ENCODE measurements at places on chromosomes 2 and 18.

DNA sequence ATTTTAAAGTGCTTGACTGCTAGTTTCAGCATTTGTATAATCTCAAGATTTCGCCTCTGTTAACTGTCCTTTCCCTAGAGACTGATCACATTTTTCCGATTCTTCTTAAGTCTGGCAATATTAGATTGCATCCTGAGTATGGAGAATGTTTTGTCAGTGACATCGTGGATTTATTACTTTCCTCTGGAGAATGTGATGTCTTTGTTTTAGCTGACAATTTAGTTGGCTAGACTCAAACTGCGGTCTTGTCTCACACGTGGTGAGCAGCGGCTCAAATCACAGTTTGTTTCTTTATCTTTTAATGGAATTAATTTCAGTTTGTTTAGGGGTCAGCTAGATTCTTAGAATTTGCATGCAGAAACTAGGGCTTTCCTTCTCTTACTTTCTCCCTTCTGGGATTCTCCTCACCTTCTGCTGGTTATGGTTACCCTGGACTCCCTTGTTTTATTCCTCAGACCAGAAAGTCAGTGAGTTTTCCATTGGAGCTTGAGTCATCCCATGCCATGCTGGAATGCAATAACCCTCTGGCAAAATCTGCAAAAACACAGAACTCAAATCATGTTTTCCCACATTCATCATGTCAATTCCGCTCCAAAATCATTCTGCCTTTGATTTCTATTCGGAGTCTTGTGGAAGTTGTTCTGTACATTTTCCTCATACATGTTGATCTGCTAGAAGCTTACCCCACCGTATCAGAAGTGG, 327.2 kb upstream of the TRIB2 start:
- DNase-seq = no peak

- no peak for DNase-seq
Measured at GRCh38 chr2:45121236-45121927, 112.1 kb upstream of the SIX2 start.

DNA sequence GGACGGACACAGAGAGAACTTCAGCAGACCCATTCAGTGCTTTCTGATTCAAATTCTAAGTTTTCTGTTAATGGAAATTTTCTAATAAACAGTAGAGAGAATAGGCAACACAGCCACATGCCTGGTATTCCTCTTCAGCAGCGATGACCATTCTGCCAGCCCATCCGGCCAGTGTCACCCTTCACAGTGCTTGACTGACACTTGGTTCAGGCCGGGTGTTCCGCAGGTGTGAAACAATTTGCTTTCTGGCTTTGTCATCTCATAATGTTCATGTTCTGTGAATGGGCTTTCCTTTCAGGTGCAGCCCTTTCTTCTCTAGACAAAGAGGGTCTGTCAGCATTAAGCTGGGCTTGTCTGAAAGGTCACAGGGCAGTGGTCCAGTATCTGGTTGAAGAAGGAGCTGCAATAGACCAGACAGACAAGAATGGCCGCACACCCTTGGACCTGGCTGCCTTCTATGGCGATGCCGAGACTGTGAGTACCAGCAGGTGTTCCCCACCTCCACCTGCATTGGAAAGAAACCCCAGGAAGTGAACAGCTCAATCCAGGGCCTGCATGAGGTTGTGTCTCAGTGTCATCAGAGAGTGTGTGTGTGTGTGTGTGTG, 67.0 kb downstream of the WDSUB1 start:
- no peak for DNase-seq

DNA sequence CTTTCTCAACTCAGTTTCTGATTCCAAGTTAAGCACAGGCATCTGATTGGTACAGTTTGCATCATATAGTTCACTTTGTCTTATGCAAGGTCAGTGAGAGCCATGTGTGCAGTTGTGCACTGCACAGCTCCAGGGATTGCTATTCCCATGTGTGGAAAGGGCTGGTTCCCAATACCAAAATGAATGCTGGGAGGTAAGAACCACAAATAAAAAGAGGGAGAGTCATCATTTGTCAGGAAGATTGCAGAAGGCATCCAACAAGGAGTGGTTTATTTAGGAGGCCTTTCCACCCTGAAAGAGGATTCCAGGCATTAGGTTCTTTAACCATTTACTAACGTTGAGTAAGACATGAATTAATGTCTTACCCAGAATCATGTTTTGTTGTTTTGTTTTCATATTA, 141.2 kb upstream of the ST6GAL2 start:
- DNase-seq = no peak

DNA sequence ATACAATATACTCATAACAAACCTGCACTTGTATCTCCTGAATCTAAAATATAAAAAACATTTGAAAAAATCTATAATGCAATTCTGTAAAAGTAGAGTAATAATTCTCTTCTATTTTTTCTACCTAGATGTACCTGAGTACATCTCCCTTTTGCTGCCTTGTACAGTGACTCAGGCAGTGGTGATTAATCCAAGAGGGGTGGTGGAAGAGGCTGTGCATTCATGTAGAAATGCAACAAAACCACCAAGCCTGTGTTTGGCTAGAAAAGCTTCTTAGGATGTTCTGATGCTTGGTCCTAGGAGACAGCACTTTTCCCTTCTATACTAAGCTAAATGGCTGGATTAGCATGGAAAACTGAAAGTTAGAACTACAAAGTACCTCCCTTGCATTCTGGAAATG, 245.8 kb downstream of the DPP10 start:
- no peak for DNase-seq

GRCh38 chr18:62583376-62583775, 60.6 kb downstream of the ZCCHC2 start:
- no peak for DNase-seq

DNA sequence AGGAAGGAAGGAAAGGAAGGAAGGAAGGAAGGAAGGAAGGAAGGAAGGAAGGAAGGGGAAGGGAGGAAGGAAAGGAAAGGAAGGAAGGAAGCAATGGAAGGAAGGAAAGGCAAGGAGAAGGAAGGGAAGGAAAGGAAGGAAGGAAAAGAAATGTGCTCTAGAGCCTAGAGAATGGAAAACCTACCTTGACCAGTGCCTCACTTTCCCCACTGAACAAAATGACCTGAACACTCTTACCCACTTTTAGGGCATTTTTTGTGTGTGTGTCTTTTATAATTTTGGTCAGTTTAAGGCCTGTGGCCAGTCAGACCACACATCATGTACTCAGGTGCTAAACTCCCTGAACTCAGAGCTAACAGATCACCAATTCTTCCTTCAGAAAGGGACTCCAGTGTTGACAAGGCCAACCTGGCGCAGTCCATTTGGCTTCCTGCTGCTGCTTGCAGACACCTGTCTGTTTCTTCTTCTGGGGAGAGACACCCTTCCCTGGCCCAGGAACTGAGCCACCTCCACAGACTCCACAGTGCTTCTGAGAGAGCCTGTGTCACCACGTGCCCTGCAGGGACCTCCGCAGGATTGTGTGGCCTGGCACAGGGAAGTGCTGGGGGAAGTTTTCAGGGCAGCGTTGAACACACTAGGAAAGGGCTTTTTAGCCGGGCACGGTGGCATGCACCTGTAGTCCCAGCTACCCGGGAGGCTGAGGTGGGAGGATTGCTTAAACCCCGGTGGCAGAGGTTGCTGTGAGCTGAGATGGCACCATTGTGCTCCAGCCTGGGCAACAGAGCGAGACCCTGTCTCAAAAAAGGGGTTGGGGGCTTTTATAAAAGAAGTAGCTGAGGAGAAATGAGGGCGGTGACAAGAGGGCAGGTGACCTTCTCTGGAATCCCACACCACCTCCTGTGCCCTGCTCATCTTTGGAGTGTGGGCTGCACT, 57.2 kb downstream of the DDX1 start:
- no peak for DNase-seq

GRCh38 chr2:78056976-78057375, 534.8 kb upstream of the LRRTM4 start:
- DNase-seq = no peak
